ENCODE measurements at places on chromosomes 7 and 10.

DNA sequence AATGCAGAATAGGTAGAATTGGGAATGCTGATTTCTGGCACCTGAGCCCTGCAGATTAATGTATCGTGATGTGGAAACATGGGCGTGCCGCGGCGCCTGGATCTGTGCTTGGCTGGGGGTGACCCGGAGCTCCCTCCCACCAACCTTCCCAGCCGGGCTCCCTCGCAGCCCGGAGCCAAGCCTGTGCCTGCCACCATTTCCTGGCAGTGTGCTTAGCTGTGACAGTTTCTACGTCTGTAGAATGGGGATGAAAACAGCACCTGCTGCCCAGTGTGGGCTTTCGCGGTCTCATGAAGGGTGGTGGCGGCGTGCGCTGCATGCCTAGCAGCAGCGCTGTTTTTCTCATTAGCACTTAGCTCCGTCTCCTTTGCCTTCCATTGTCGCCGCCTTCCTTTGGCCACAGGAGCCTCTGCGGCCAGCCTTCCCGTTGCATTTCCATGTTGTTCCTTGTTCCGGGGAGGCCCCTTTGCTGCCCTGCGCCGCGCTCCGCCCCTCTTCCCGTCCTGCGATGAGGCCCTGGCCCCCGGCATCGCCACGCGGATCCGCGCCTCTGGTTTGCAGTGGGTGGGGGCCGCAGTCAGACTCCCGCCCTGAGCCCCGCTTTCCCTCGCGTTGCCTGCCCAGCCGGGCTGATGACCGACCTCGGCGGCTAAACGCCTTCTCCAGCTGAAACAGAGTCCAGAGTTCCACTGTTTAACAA is 84.2 kb downstream of the CUL1 start:
- DNase-seq: no peak

DNA sequence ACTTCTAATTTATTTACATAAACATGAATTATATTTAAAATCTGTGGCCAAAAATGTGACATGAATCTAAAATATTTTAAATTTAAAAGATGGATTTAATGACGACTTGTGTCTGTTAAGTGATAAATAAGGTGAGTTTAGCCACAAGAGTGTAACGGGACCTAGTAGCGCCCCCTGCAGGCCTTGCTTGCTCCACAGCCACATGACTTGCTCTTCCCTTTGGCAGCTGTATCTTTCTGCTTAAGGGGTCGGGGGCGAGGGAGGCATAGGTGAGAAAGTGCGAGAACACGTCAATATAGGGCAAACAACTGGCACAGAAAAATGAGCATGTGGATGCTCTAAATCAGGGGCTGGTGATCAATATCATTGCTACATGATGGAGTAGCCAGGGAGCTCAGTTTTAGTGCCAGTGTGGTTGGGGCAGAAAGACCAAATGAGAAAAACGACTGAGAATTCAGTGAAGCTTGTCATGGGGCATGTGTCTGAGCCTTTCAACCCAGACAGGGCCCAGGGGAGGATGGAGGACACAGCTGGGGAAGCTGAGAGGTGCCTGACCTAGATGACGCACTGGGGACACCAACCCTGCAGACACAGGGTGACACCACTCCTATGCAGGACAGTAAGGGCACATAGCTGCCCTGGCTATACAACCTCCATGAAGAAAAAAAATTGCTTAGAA is 49.8 kb downstream of the PAXIP1 start:
- peak; percentile 43 for DNase-seq

GRCh38 chr10:117942226-117942625 is 104.5 kb downstream of the RAB11FIP2 start:
- DNase-seq: no peak

DNA sequence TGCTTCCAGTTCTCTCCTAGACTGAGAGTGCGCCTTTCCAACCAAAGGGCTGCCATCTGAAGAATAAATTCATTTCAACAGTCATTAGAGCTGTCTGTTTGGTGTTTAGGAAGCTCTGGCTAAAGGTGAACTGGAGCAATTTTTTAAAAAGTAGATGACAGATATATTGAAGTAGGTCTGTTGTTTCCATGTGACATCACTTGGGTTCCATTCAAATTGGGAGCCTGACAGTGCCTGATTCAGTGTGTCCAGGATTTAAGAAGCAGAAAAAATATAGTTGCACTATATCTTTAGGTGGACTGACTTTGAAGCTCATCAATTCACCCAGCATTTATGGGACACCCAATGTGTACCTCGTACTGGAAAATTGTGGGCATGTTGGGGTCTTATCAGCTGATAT is 367.7 kb downstream of the BBS9 start:
- DNase-seq: no peak

- DNase-seq: no peak
Observed at GRCh38 chr7:43648473-43649406, 65.8 kb downstream of the STK17A start.

DNA sequence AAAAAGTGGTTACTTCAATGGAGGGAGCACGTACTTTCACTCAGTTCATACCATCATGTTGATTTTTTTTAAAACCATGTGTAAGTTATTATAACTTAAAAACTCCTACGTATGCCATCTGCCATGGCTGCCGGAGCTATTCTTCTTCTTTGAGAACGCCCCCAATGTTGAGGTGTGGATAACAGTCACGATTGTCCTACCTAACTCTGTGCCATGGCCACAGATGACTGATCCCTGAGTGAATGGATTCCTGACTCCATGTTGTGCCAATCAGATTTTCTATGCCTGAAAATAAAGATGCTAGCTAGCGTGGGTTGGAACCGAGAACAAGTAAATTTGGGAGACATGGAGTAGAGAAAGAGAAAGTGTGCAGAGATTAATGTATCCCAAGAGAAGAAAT is 5.3 kb downstream of the MCMBP start:
- no peak for DNase-seq

DNA sequence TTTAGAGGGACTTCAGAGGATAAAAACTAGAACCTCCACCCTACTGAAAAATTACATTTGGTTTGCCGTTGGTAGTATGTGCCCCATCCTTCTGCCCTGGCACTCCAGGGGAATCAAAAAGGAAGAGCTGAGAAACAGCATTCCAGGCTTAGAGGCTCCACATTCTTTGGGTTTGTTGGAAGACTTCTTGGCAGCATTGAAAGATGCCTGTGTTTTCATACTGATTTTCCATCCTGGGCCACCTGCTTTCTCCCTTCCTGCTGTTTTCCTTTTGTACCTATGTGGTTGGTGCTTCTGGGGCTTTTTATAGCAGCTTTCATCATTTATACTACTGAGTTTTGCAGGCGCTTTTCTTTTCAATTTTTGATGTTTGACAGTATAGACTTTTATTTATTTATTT is 61.7 kb downstream of the AUTS2 start:
- no peak for DNase-seq

- DNase-seq: no peak
Observed at GRCh38 chr10:16445770-16446469, 9.1 kb downstream of the PTER start.

GRCh38 chr7:66542528-66543269 is 86.0 kb upstream of the KCTD7 start:
- DNase-seq: no peak

GRCh38 chr7:27199849-27200760 is at the start of gene HOXA13:
Gene HOXA13, minus strand, starts transcription at chr7:27200091. Its CDS starts 14 bp downstream, at chr7:27200077.
- DNase-seq: no peak

DNA sequence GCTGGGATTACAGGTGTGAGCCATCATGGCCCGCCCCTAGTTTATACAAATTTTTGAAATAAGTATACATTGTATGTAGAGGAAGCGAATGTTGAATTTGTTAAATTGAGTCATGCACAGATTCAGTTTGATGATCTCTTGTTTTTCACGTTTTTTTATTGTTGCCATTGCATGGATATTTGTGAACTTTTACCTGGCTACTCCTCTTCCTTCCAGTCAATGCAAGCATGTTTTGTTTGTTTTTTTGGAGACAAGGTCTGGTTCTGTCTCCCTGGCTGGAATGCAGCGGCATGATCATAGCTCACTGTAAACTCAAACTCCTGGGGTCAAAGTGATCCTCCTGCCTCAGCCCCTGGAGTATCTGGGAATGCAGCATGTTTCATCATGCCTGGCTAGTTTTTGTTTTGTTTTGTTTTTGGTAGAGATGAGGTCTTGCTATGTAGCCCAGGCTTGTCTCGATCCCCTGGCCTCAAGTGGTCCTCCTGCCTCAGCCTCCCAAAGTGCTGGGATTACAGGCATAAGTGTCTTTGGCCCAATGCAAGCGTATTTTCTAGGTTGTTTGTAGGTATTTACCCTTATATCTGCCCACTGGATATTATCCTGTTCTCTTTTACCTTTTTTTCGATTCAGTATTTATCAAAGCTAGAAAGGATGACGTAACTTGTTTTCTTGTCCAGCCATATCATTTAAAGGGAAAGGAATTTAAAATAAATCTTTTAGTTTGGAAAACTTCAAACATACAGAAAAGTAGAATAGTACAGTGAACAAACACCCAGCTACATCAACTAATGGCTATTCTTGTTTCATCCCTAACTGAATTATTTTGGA is 11.0 kb downstream of the LCOR start:
- no peak for DNase-seq

GRCh38 chr7:613442-614140 is 93.9 kb upstream of the PDGFA start:
- DNase-seq: no peak

DNA sequence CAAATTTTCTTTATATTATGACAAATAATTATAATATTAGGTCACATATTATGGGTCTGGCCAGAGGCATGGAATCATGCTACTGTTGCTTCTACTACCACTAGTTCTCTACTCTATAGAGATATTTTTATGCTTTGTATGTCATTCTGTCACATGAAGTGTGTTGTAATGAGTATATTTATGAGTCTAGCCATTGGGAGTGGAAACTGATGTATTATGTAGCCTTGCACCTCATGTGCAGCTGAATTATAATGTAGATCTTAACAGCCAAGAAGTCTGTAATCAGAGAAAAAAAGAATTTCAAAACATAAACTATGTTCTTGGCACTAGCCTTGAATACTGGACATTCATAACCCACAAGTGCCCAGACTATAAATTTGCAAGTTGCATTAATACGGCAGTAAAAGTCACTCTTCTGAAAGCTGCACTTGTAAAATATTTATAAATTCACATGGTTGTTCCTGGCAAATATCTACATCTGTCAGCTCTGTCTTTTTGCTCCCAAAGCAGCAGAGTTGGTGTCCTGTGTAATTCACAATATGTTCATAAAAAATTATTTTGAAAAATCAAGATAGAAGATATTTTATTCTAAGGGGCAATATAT is 48.6 kb upstream of the SKAP2 start:
- no peak for DNase-seq

DNA sequence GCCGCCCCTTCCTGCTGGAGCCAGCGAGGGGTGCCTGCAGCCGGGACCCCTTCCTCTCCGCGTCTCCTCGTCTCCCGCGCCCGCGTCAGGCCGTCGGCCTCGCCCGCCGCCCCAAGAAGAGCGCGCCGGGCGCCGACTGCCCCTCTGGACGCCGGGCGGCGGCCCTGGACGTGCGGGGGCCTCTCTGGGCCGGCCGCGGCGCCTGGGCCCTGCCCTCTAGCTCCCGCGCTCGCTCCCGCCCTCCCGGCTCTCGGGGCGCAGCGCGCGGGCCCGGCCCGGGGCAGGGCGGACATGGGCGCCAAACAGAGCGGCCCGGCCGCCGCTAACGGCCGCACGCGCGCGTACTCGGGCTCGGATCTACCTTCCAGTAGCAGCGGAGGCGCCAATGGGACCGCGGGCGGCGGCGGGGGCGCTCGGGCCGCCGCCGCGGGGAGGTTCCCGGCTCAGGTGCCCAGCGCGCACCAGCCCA is 704 bp downstream of the ZNRF2 start:
- DNase-seq: no peak

GRCh38 chr7:130957137-130957513 is 223.1 kb upstream of the KLF14 start:
- DNase-seq: no peak

DNA sequence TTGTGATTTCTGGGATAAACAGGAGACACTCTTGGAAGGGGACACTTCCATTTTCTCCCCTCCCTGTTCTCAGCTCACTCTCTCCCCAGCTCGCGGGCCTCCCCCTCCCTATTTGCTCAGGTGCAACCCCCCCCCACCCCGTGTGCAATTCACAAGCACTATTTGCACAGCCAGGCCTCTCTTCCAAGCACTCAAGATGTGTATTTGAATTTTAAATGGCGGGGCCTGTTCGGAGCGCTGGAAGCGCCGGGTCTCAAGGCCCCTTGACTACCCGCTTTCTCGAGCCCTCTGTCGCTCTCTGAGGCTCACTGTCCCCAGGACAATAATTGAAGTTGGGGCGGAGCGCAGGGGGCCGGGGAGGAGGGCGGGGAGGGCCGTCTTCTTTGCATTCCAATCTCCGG is 7.8 kb downstream of the SHH start:
- no peak for DNase-seq

DNA sequence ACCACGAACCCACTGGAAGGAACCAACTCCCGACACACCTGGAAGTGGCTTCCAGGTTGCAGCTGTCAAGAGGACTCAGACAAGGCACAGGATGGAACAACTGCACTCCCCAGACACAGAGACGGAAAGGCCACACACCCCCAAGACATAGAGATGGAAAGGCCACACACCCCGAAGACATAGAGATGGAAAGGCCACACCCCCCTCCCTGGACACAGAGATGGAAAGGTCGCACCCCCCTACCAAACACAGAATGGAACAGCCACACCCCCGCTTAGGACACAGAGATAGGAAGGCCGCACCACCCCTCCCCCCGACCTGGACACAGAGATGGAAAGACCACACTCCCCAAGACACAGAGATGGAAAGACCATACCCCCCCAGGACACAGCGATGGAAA is 7.6 kb downstream of the ZNF511 start:
- no peak for DNase-seq

DNA sequence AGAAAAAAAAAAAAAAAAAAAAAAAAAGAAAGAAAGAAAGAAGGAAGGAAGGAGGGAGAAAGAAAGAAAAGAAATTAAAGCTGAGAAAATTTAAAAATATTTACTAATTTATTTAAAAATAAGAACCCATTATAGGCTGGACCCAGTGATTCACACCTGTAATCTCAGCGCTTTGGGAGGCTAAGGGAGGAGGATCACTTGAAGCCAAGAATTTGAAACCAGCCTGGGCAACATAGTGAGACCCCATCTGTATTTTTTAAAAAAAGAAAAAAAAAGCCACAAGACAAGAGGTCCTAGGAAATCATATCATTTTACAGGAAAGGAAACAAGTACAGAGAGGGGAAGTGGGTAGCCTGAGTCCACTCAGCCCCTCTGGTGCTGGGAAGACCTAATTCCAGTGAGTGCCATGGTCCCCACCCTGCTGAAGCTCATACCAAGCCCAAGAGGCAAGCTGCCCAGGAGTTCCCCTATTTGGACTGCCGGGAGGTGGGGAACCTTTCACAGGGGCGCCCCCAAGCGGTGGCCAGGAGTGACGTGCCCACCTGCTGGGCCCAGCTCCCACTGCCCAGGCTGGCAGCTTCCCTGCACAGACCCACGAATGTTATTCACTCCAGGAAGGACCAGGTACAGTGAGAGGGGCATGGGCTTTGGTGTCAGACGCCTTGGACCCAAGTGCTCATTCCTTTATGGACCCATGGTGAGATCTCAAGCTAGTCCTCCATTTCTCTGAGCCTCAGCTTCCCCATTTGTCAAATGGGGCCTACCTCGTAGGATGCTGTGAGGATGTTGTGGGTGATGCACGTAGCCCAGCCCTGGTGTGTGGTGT is 133.6 kb downstream of the ZMIZ1 start:
- DNase-seq: no peak

GRCh38 chr10:22245567-22245966 is 27.8 kb upstream of the EBLN1 start:
- no peak for DNase-seq

GRCh38 chr7:106065575-106066500 is 46.3 kb downstream of the SYPL1 start:
- no peak for DNase-seq

- DNase-seq: no peak
Observed at GRCh38 chr10:133456041-133456951, 2.6 kb downstream of the SCART1 start.

Data from stimulated activated CD8-positive, alpha-beta memory T cell treated with anti-CD3 and anti-CD28 coated beads, Interleukin-15, amount 100 ng/mL, for 24 hours (primary cell).